ENCODE measurements at places on chromosomes 7 and 10.

DNA sequence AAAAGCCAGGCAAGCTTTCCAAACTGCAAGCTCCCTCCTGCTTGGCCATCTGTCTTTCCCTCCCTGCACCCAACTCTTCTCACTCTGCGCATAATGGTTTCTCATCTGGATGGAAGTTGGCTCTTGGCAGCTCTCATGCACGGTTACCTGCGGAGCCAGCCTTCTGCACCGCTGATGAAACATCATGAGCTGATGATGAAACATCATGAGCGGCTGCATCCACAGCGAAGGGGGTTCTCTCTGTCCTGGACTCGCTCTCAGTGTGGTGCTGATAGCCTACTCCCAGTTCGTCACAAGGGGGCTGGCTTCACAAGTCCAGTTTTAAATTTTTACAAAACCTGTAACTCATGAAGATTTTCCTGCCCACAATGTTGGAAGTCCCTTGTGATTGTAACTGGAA lies 457.5 kb downstream of the ACTR3B start:
- no peak for DNase-seq

- DNase-seq: no peak
Measured at GRCh38 chr10:12372846-12373245, 23.5 kb downstream of the CAMK1D start.

GRCh38 chr7:31640381-31640780 lies 46.6 kb upstream of the PPP1R17 start:
- no peak for DNase-seq

DNA sequence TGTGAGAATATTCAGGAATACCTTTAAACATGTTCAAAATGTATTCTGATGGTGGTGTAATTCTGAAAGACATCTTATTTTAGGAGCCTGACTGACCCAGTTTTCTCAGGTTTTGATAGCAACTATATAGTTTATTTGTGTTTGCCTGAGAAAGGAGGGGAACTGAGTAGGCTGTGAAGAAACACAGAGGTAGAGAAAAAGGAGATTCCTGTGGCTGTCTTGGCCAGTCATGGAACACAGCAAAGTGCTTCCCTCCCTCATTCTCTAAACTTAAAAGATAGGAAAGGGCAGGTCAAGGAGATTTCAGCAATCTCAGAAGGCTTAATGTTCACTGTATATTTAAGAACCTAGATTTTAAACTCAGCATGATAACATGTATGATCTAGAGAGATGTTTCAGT lies 43.5 kb downstream of the ZMYND11 start:
- no peak for DNase-seq

GRCh38 chr10:23280419-23281043 lies 64.1 kb downstream of the C10orf67 start:
- no peak for DNase-seq
